ENCODE measurements at places on chromosomes 16 and 17.

DNA sequence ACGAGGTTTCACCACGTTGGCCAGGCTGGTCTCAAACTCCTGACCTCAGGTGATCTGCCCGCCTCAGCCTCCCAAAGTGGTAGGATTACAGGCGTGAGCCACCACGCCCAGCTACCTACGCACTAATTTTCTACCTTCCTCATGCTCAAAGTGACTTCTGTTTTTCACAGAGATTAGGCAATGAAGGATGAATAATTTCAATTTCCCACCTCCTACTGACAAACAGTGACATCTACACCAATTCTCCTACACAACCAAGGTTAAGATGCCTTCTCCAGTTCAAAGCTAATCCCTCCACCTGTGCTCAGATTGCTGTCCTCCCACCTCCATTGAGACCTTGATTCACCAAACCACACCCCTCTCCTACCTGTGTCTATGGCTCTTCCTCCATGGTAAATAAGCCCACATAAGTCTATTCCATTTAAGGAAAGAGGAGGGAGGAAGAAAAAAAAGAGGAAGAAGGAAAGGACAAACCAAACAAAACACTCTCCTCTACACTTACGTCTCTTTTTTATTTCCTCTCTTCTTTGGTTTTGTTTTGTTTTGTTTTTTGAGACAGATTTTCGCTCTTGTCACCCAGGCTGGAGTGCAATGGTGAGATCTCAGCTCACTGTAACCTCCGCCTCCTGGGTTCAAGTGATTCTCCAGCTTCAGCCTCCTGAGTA, 5.5 kb upstream of the MED11 start:
- DNase-seq = no peak

GRCh38 chr16:50185005-50185505, 31.9 kb downstream of the TENT4B start:
- no peak for DNase-seq

DNA sequence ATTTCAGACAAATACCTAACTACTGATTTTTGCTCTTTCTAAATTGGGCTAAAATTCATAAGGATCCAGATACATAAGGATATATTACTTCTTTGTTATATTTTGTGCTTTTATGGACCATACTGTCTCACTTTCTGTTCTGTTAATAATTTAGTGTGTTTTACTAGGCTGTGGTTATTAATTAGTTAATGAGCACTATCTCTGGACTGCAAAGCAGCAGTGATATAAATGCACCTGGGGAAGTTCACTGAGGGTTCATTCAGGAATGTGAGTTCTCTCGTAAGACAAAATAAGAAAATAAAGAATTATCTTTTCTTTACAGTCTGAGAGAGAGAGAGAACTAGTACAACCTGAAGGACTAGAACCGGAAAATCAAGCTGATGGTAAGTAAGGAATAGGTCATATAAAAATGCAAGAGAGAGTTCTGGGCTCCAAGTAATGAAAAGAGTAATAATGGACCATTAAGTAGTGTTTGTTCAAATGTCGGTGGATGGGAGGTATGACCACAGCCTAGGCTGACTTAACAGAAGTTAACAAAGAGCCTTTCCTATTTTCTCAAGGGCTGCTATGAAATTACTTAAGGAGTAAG, 55.6 kb downstream of the IKZF3 start:
- no peak for DNase-seq

GRCh38 chr16:64983963-64984362, 137.9 kb downstream of the CDH11 start:
- no peak for DNase-seq

- DNase-seq = no peak
Measured at GRCh38 chr17:42760652-42761581, at the start of gene RAMP2. RAMP2 (plus strand) TSS chr17:42761227; CDS start chr17:42761262, 35 bp downstream.

GRCh38 chr17:74252211-74252610, 21.8 kb upstream of the DNAI2 start:
- no peak for DNase-seq

GRCh38 chr17:39757176-39757662, 19.5 kb downstream of the GRB7 start:
- DNase-seq = no peak

- no peak for DNase-seq
Measured at GRCh38 chr16:80703131-80704071, 101.0 kb downstream of the CDYL2 start.

GRCh38 chr17:57286399-57287105, 30.2 kb downstream of the MSI2 start:
- DNase-seq = no peak

DNA sequence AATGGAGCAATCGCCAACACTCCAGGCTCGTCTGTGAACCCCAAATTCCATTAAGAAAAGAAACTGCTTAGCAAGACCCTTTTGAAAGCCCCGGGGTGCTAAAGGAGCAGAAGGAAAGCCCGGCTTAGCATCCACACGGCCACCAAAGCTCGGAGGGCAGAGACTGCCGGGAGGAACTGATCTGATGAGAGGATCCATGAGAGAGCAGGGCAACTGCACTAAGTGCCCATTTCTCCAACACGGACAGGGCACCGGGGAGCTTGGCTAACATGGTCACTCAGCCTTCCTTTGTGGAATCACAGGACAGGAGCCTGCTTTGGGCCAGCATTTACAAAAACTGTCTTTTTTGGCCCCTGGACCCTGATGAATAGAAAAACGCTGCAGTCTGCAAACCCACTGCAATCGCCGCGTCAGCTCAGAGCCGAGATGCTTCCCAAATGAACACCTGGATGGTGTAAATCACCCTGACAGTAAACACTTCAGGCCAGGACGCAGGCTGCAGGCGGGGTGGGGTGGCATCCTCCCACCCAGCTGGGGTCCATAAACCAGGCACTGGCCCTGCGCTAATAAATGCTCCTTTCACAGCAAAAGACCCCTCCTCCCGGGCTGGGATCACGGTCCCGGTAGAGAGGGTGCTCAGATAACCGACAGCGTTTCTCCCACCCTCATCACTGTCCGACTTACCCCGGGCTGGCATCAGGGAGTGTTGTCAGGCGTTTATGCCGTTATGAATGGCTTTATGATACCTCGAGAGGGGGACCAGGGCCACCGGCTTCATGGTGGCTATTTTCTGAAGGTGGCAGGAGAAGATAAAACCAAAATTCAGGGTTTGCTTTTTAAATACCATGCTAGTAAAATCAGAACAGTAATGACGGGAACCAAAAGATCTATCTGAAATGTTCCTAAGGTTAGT, 299.5 kb downstream of the IRF8 start:
- DNase-seq = no peak

GRCh38 chr17:72640415-72641165, 451.9 kb downstream of the SLC39A11 start:
- DNase-seq = no peak

DNA sequence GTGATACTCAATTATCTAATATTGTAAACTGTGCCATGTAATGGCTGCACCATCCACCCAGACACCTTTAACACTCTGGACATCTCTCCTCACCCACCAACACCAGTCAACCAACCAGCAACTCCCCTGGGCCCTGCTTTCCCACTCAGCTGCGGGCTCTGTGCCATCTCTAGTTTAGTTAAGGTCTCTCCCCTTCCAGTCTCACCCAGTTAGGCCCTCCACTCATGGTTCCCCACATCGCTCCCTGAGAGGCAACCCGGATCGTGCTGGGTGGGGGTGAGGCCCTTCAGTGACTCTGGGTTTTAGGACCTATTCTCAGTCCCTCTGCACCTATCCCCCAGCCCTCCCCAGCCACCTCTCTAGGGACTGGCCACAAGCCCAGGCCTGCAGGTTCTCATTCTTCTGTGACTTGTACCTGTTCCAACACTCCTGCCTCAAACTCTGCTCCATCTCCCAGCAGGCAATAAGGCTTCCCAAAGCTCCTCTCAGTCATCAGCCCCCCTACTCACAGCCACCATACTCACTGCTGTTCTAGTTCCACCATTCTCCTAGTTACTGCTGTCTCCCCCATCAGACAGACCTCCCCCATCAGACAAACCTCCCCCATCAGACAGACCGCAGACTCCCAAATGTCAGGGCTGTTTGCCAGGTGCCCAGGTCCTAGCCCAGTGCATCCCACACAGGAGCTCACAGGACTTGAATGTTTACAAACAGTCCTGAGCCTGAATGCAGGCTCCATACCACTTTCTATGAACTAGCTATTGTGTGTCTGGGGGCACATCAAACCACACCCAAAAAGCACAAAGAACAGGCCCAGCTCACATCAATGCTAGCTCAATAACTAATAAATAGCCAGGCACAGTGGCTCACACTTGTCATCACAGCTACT, 2.6 kb downstream of the TK2 start:
- DNase-seq = no peak

- no peak for DNase-seq
Measured at GRCh38 chr17:58541249-58541648, 26.8 kb upstream of the MTMR4 start.

Data from effector CD4-positive, alpha-beta T cell (primary cell).